ENCODE measurements at places on chromosomes 6 and 20.

DNA sequence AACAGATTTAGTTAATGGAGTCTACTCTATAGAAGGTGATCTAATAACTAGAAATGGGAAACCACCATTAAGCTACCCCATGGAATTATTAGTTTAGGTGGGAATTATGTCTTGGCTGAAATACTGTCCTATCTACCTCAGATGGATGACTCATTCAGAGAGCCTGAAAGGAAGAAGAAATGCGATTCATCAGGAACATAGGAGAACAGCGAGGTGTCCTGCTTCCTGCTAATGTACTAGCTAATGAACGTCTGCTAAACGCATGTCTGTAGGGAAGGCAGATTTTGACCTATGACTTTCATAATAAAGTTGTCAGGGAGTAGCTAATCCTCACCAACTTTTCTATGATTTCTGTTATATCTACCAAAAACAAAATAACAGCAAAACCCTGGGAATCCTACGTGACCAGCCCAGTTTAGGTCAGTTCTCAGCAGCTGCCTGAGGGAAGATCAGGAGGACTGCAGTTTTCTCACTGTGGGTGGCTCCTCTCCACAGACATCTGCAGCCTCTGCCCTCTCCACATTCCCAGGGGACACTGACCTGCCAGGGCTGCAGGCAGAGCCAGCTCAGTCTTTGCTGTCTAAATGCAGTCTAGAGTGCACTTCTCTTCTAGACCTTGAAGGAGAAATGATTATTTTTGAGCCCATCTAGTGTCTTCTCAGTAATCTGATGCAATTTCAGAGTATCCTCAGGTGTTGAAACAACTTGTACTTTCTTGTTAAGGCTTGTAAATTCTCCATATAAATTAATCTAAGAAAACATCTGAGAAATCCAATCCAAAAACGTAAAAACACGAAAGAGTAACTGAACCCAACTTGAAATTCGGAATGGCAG lies 18.1 kb upstream of the SFT2D1 start:
- DNase-seq, result no peak

GRCh38 chr20:1912053-1912452 lies 16.8 kb downstream of the SIRPA start:
- DNase-seq, result no peak

GRCh38 chr6:117919275-117919674 lies 12.2 kb downstream of the SLC35F1 start:
- no peak for DNase-seq

- DNase-seq, result no peak
These were observed 50.7 kb downstream of the MRPL14 start for GRCh38 chr6:44076356-44077213.

DNA sequence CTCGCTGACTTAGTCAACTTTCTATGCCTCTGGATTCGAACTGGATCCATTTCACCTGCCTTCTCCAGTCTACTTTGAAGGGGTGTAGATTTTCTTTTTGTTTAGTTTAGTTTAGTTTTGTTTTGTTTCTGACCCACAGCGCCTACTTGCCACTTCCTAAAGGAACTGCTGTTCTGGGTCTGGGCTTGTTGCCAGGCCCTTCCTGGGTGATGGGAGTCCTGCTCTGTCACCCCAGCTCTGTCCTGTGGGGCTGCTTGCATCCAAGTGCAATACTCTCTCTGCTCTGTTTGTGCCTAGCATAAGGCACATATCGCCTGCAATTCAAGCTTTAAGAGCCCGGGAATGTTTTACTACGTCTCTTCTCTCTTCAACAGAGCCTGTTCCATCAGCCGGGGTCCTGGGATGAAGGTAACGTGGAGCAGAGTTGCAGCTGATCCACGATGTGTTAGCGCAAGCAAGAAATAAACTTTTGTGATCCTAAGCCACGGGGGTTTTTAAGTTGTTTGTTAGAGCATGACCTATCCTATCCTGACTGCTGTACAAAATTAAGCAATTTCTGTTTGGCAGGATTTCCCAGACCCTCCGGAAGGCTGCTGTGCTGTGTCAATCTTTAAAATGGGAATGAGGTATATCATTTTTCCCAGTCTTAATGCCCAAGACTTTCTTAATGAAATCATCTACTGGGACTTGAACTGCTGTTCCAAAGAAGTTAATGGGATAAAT lies 30.9 kb upstream of the TAGAP start:
- DNase-seq, result no peak

GRCh38 chr6:158411998-158412397 lies 99.7 kb downstream of the TULP4 start:
- DNase-seq, result no peak

DNA sequence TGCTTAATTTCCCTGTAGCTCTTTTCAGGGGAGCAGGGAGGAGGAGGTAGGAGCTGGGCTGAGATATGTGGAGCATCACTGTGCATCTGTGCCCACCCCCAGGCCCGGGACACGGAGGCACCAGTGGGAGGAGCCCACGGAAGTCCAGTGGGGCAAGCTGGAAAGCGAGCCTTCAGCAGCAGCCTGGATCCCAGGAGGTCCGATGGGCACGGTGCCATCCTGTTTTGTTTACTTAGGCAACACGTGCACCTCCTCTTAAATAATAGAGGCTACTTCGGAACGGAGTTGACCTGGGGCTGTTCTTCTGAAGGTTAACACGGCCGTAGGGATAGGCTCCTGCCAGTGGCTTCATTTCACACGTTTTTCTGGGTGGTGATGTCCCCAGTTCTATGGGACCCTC lies 51.6 kb downstream of the CDH4 start:
- DNase-seq, result no peak

DNA sequence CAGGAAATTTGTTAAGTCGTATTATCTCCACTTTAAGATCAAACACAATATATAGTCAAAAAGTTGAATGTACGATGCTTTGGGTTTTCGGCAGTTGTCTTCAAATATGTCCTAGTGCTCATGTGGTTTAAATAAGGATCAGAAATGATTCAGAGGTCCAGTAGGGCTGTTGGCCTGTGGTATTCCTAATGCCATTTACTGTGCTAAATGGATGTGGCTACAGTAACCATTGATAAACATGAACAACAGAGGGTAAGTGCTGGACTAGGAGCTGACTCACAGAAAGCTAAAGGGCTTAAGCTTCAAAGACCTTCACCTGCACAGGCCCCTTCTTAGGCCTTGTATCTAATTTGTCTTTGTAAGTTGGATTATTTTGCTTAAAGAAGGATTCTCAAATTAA lies 80.5 kb upstream of the TPD52L1 start:
- no peak for DNase-seq

GRCh38 chr20:32457479-32457986 lies 99.4 kb downstream of the ASXL1 start:
- peak; percentile 60 for DNase-seq

DNA sequence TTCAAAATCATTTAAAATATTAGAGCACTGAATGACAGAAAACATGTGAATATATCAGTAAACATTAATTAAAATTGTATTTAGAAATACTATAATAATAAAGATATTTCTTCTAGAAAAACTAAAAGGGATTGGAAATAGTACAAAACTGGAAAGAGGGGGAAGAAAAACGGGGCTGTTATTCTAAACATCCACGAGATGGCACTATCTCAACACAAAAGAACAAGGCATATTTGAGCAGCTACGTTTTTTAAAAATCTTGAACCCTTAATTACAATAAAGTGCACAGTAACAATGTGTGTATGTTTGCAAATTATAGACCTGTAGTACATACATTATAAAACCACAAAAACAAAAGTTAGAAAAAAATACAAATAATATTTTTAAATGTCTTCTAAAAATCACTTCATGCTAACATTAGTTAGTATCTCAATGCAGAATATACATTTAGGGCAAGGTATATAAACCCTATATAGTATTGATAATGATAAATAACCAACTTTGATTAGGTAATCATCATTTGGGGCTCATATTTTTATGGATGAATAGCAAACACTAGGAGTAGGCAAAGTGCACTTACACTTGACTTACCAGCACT lies 42.5 kb upstream of the PNISR start:
- no peak for DNase-seq

DNA sequence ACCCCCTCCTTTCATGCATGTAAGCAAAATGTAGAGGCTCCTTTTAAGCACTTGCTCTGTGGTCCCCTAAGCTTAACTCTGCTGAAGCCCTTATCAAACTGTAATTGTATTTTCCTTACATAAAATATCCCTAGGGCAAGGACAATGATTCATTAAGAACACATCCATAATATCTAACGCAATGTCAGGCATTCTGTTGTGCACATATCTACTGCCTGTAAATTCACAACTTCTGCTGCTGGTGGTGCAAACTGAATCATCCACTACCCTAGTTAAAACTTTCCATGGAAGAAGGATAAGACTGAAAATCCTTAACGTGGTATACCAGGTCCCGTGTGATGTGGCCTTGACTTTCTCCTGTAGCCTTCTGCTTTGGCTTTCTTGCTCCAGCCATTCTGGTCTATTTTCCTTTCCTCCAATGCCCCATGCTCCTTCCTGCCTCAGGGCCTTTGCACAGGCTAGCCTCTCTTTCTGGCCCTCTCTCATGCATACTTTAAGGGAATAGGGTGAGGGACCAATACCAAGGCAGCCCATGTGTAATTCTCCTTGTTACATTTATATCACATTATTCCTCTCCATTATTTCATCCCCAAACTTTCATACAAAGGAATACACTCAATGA lies 113.6 kb upstream of the ZFP64 start:
- no peak for DNase-seq

DNA sequence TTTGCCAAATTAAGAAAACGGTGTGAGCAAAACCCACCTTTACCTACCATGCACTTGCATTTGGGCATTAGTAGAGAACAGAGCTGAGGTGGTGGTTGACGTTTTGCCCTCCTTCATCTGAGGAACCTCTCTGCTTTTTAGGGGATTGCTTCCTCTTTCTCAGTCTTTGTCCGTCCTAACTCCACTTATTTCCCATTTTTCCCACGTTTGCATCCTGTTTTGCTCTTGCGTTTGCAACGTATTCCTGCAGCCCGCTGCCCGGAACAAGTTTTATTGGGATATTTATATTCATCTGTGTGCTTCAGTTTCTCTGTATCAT lies 374 bp upstream of the SERINC1 start:
- no peak for DNase-seq

DNA sequence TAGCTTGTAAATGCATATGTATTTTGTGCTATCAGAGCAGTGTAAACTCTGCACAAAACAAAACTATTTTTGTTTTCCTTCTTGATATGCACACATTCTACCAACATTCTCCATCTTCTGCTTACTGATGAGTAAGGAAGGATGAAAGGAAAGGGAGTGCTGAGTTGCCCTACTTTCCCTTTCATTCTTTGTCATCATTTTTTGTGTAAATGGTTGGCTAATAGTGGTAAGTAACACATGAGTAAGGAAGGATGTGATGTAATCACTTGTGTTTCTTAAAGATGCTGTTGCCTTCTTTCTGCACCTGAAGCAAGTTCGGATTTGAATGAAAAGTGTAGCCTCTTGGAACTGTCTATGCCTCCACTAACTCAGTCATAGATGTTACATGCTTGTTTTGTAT lies 4.6 kb upstream of the REV3L start:
- DNase-seq, result no peak

GRCh38 chr20:40506537-40506939 lies 182.5 kb downstream of the MAFB start:
- DNase-seq, result peak; percentile 51

Data from hippocampal formation (tissue), 2 donors.